ENCODE measurements at places on chromosomes 11 and 22. TPM values are rescaled to one million over a fixed set of nuclear protein-coding genes. Genes with fewer than 3 reads are reported as not detected.

GRCh38 chr11:111454561-111455192 is 57.5 kb downstream of the BTG4 start:
- H3K4me3 ChIP-seq = no peak overlapping the region
- H3K4me1 ChIP-seq = no peaks in the 10 kb centered on the region
- DNase-seq = no peak
- no peak overlapping the region for H3K27ac ChIP-seq
- no peaks in the 10 kb centered on the region for H3K36me3 ChIP-seq

GRCh38 chr22:27329966-27330645 is 471.4 kb downstream of the MN1 start:
- no peak overlapping the region for H3K4me3 ChIP-seq
- H3K4me1 ChIP-seq = no peaks in the 10 kb centered on the region
- no peaks in the 10 kb centered on the region for H3K36me3 ChIP-seq
- no peak for DNase-seq
- no peak overlapping the region for H3K27ac ChIP-seq

DNA sequence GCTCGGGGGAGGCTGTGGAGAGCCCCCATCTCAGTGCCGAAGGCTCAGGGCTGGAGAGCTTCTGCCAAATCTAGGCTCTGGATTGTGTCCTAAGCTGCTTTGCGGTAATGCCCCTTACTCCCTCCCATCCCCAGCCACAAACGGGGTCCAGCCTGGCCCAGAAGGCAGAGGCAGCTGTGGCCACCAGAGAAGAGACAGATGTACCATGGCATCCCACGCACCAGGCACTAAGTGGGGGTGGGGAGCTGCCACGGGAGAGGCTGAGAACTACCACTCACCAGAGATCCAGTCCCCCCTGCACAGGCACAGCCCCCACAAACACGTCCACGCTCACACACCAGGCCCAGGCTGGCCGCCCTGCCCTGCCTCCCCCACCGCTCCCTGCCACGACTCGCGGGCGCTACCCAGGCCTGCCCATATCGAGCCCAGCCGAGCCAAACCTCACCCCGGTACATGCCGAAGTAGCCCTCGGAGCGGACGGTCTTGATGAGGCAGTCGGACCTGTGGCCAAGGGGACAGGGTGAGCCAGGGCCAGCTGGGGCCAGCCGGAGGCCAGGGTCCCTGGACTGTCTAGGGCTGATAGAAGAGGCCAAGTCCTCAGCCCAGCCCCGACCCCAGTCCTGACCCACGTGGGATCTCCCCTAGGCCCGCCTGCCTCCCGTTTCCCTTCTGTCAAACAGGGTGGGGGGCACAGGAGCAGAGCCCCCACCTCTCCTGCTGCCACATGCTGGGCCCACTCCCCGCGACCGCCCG is 3.9 kb downstream of the SLC25A22 start:
- no peaks in the 10 kb centered on the region for H3K27me3 ChIP-seq
- H3K27ac ChIP-seq = no peak overlapping the region
- peaks cover 12% of the 10 kb centered on the region for H3K4me1 ChIP-seq
- DNase-seq = no peak
- peaks cover 3% of the 10 kb centered on the region for H3K36me3 ChIP-seq

The ZNF214 gene
- not detected for total RNA-seq

- DNase-seq = no peak
- peaks cover 13% of the 10 kb centered on the region for H3K36me3 ChIP-seq
- peaks cover 9% of the 10 kb centered on the region for H3K4me1 ChIP-seq
- no peaks in the 10 kb centered on the region for H3K27me3 ChIP-seq
Measured at GRCh38 chr11:43681401-43681942, 934 bp downstream of the HSD17B12 start.

- H3K27me3 ChIP-seq = no peaks in the 10 kb centered on the region
- no peaks in the 10 kb centered on the region for H3K36me3 ChIP-seq
- H3K4me3 ChIP-seq = no peak overlapping the region
- no peak overlapping the region for H3K27ac ChIP-seq
- H3K4me1 ChIP-seq = no peaks in the 10 kb centered on the region
- DNase-seq = no peak
Measured at GRCh38 chr11:19080579-19080993, 20.1 kb upstream of the MRGPRX2 start.

DNA sequence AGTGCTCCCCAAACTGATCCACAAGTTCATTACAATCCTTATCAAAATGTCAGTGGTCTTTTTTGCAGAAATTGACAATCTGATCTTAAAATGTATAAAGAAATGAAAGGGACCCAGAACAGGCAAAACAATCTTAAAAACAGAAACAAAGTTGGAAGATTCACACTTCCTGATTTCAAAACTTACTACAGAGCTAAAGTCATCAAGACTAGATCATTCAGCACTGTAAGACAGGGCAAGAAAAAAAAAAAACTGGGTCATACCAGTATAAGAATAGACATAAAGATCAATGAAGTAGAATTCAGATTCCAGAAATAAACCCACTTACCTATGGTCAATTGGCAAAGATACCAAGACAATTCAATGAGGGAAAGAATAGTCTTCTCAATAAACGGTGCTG is 4.5 kb upstream of the STK33 start:
- peaks cover 10% of the 10 kb centered on the region for H3K27me3 ChIP-seq
- H3K36me3 ChIP-seq = no peaks in the 10 kb centered on the region
- H3K4me3 ChIP-seq = no peak overlapping the region

DNA sequence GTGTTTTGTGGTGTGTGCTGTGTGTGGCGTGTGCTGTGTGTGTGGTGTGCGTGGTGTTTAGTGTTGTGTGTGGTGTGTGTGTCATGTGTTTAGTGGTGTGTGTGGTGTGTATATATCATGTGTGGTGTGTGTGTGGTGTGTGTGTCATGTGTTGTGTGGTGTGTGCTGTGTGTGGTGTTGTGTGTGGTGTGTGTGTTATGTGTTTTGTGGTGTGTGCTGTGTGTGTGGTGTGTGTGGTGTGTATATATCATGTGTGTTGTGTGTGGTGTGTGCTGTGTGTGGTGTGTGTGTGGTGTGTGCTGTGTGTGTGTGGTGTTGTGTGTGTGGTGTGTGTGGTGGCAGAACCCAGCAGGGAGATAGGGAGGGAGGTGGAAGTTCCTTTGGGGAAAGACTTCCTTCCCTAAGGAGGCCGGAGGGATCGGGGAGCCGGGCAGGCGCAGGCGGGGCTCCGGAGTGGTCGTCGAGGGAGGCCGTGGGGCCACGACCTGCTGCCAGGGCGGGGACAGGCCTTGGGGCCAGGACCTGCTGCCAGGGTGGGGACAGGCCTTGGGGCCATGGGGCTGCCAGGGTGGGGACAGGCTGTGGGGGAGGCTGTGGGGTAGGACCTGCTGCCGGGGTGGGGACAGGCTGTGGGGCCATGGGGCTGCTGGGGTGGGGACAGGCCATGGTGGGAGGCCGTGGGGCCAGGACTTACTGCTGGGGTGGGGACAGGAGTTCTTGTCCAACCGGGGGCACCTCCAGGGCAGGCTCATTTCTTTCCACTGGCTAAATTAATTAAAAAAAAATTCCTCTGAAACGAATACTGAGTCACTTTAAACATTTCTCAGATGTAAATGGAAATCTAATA is 15.2 kb downstream of the PIM3 start:
- no peak for DNase-seq
- H3K4me3 ChIP-seq = no peak overlapping the region
- H3K4me1 ChIP-seq = peaks cover 12% of the 10 kb centered on the region
- H3K27ac ChIP-seq = peak overlapping the region; percentile 37
- no peaks in the 10 kb centered on the region for H3K36me3 ChIP-seq

Data from ascending aorta (tissue), 2 donors.